ENCODE measurements at places on chromosomes 7 and 10. TPM values are rescaled to one million over a fixed set of nuclear protein-coding genes. Genes with fewer than 3 reads are reported as not detected.

OSBPL3 gene
- 0.70 TPM for total RNA-seq

H2BK1 gene
- total RNA-seq = not detected

PTF1A gene
- not detected for total RNA-seq

- no peaks in the 10 kb centered on the region for H3K4me1 ChIP-seq
- H3K27ac ChIP-seq = no peak overlapping the region
- H3K27me3 ChIP-seq = no peaks in the 10 kb centered on the region
- H3K36me3 ChIP-seq = no peaks in the 10 kb centered on the region
Measured at GRCh38 chr10:63099734-63100133, 33.4 kb upstream of the NRBF2 start.

DNA sequence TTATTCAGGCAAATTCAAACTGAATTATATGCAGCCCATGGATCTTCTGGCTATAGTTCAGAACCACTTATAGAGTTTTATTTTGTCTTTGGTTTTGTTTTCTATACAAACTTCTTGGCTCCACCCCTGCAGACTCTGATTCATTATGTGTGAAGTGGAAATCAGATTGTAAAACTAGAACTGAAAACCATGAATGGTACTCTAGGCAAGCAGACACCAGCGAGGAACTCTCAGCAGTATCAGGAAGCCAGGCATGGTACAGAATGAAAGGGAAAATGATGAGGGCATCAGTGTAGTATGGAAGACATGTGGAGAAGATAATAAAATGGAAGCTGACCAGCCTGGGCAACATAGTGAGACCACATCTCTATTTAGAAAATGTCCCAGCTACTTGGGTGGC, 1026.9 kb upstream of the C7orf33 start:
- no peaks in the 10 kb centered on the region for H3K36me3 ChIP-seq
- no peaks in the 10 kb centered on the region for H3K4me1 ChIP-seq
- no peak overlapping the region for H3K27ac ChIP-seq

- no peak for DNase-seq
- H3K36me3 ChIP-seq = no peaks in the 10 kb centered on the region
- H3K27me3 ChIP-seq = no peaks in the 10 kb centered on the region
- H3K4me1 ChIP-seq = peaks cover 8% of the 10 kb centered on the region
Measured at GRCh38 chr10:73859784-73860491, 14.4 kb downstream of the CAMK2G start.

- no peaks in the 10 kb centered on the region for H3K4me1 ChIP-seq
- H3K4me3 ChIP-seq = no peak overlapping the region
- no peaks in the 10 kb centered on the region for H3K36me3 ChIP-seq
- no peak for DNase-seq
Measured at GRCh38 chr7:116445447-116446211, 53.9 kb upstream of the CAV2 start.

GRCh38 chr7:46173476-46174195, 252.6 kb upstream of the IGFBP3 start:
- no peak overlapping the region for H3K27ac ChIP-seq
- no peaks in the 10 kb centered on the region for H3K36me3 ChIP-seq
- no peaks in the 10 kb centered on the region for H3K27me3 ChIP-seq
- H3K4me3 ChIP-seq = no peak overlapping the region
- H3K4me1 ChIP-seq = no peaks in the 10 kb centered on the region
- peak; percentile 76 for DNase-seq

GRCh38 chr7:3463696-3464095, 162.6 kb downstream of the SDK1 start:
- no peaks in the 10 kb centered on the region for H3K27me3 ChIP-seq
- H3K4me3 ChIP-seq = no peak overlapping the region
- no peak for DNase-seq
- H3K27ac ChIP-seq = no peak overlapping the region
- no peaks in the 10 kb centered on the region for H3K36me3 ChIP-seq
- H3K4me1 ChIP-seq = no peaks in the 10 kb centered on the region

DNA sequence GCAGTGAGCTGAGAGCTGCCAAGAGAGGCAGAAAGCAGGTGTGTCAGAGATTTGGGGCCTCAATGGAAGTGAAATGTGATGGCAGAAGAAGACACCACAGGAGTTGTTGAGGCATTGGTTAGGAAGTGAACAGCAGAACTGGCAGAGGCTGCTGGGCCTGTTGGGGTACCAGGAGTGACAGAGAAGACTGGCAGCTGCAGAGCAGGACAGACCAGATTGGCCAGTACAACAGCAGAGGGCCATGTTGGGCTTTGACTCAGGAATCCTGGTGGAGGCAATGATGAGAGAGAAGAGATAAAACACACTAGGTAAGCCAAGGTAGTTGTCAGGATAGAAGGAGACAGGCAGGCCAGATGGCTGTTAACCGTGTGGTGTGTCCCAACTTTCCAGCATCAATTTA, 19.9 kb upstream of the HERPUD2 start:
- no peak overlapping the region for H3K4me3 ChIP-seq
- no peak overlapping the region for H3K27ac ChIP-seq
- no peaks in the 10 kb centered on the region for H3K4me1 ChIP-seq

- DNase-seq = no peak
- no peak overlapping the region for H3K4me3 ChIP-seq
- no peak overlapping the region for H3K27ac ChIP-seq
Measured at GRCh38 chr7:21326241-21326640, 101.6 kb upstream of the SP4 start.

- H3K36me3 ChIP-seq = no peaks in the 10 kb centered on the region
- DNase-seq = no peak
- H3K4me3 ChIP-seq = no peak overlapping the region
- H3K4me1 ChIP-seq = no peaks in the 10 kb centered on the region
- H3K27ac ChIP-seq = no peak overlapping the region
Measured at GRCh38 chr7:111076205-111076604, 14.7 kb upstream of the LRRN3 start.

- H3K27ac ChIP-seq = no peak overlapping the region
- no peaks in the 10 kb centered on the region for H3K4me1 ChIP-seq
- H3K4me3 ChIP-seq = no peak overlapping the region
- DNase-seq = no peak
Measured at GRCh38 chr10:72171175-72171630, 44.6 kb upstream of the ANAPC16 start.

DNA sequence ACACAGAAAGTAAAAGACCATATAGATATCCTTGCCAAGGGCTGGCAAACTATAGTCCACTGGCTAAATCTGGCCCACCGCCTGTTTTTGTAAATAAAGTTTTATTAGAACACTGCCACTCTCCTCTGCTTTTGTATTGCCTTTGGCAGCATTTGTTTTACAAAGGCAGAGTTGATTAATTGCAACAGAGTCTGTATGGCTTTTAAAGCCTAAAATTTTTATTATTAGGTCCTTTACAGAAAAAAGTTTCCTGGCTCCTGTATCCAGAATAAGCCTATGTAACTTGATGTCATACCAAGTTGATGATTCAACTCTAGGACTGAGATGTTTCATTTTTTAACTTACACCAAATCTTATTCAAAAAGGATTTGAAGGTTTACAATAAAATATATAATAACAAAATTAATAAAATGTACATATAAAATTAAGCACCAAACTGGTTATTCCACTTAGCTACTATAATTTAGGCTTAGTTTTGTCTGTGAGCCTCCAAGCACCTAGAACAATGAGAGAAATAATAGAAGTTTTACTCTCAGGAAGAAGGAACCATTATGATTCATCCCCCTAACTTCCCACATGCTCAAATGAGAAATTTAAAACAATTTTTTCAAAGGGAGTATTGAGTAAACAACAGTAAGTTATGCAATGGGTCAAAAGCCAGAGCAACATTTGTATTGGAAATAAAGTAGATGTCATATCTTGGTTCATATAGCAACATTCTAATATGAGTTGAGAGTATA, 31.9 kb downstream of the CPED1 start:
- DNase-seq = no peak
- no peaks in the 10 kb centered on the region for H3K4me1 ChIP-seq
- H3K27ac ChIP-seq = peak overlapping the region; percentile 41
- no peaks in the 10 kb centered on the region for H3K36me3 ChIP-seq
- no peaks in the 10 kb centered on the region for H3K27me3 ChIP-seq

GRCh38 chr7:91344911-91345310, 80.7 kb downstream of the FZD1 start:
- no peaks in the 10 kb centered on the region for H3K36me3 ChIP-seq
- H3K4me1 ChIP-seq = peaks cover 2% of the 10 kb centered on the region
- no peaks in the 10 kb centered on the region for H3K27me3 ChIP-seq
- no peak for DNase-seq
- H3K27ac ChIP-seq = no peak overlapping the region

DNA sequence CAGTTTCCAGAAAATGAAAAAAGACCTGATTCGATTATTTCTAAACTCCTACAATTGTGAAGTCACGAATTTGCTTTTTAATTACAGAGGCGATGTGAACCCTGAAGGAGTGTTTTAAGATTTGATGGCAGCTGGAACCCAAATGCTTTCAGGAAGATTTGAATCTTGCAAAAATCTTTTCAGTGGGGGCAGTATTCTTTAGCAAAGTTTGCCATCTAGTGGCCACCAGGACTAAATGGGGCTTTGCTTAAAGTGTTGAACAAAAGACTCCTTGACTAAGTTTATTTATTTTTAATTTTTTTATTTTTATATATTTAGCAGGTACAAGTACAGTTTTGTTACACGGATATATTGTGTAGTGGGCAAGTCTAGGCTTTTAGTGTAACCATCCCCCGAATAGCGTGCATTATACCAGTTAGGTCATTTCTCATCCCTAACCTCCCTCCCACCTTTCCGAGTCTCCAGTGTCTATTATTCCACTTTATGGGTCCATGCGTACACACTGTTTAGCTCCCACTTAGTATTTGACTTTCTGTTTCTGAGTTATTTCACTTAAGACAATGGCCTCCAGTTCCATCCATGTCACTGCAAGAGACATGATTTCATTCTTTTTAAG, 98.8 kb downstream of the CACNB2 start:
- no peak overlapping the region for H3K4me3 ChIP-seq
- H3K36me3 ChIP-seq = no peaks in the 10 kb centered on the region
- no peak overlapping the region for H3K27ac ChIP-seq
- no peaks in the 10 kb centered on the region for H3K27me3 ChIP-seq
- no peaks in the 10 kb centered on the region for H3K4me1 ChIP-seq
- DNase-seq = no peak

GRCh38 chr7:33550363-33550762, 355.0 kb upstream of the BMPER start:
- no peak overlapping the region for H3K4me3 ChIP-seq
- H3K27me3 ChIP-seq = no peaks in the 10 kb centered on the region
- H3K27ac ChIP-seq = no peak overlapping the region
- no peaks in the 10 kb centered on the region for H3K4me1 ChIP-seq
- H3K36me3 ChIP-seq = no peaks in the 10 kb centered on the region

- no peak overlapping the region for H3K27ac ChIP-seq
Measured at GRCh38 chr10:43206391-43207235, 60.3 kb downstream of the RASGEF1A start.

- H3K36me3 ChIP-seq = no peaks in the 10 kb centered on the region
- DNase-seq = peak; percentile 77
- H3K4me3 ChIP-seq = peak overlapping the region; percentile 45
Measured at GRCh38 chr10:102231357-102232318, 5.5 kb downstream of the ELOVL3 start.
